CD4-positive, alpha-beta T cell (primary cell): ENCODE measurements at places on chromosomes 6 and 20. TPM values are rescaled to one million over a fixed set of nuclear protein-coding genes. Genes with fewer than 3 reads are reported as not detected.

ADGRF5 gene
- total RNA-seq: not detected

CST3 gene
- 21.8 TPM for total RNA-seq

BTNL2 gene
- not detected for total RNA-seq

SOBP gene
- 0.17 TPM for total RNA-seq

GGTLC1 gene
- total RNA-seq: not detected

SEMG1 gene
- not detected for total RNA-seq

PCK1 gene
- total RNA-seq: not detected

LTB gene
- 244 TPM for total RNA-seq

SLC26A8 gene
- total RNA-seq: not detected

PLAGL1 gene
- 1.0 TPM for total RNA-seq

DNA sequence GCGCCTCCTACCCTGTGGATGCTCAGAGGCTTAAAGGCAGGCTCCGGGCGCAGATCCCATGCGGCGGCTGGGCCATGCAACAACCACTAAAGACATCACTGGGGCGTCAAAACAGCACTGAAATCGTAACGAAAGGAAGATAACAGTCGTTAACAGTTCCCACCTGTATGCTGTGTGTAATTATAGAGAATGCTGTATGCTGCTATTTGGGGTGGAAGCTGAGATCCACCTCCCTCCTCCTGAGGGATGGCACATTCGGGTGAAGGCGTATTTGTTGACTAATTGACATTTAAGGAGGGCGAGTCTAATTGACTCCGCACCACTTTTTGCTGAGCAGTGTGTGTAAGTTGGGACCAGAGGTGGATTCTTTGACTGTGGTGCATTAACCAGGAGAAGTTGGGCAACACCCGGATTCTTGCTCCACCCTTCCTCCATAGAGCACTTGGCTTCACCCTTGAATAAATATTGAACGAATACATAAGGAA is 687 bp downstream of the SLC35A1 start:
- peaks cover 8% of the 10 kb centered on the region for H3K36me3 ChIP-seq
- peak; percentile 66 for DNase-seq
- H3K27me3 ChIP-seq: no peaks in the 10 kb centered on the region
- H3K4me1 ChIP-seq: peaks cover 13% of the 10 kb centered on the region
- peak overlapping the region; percentile 92 for H3K4me3 ChIP-seq

DNA sequence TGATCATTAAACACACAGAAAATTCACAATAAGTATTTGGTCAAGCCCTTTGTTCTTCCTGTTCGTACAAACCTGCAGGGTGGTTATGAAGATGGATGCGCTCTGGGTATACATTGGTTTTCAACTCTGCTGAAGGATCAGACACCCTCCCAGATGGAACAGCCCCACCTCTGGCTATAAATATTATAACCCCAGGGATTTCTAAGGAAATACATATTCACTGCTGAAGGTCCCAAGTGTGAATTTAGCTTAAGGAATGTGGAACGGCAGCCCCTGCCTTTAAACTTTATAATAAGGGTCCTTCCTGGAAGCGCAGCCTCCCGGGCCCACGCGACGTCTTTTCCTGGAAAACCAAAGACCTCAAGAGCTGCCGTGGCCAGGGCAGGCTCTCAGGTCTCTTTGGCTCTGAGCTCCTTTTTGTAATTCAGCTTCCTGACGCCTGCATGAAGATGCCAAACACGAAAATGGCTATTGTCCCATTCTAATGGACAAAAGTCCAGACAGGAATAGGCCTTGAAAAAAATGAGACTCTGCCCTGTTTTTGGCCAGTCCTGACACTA is 172.4 kb upstream of the SSTR4 start:
- no peak overlapping the region for H3K27ac ChIP-seq
- no peaks in the 10 kb centered on the region for H3K4me1 ChIP-seq
- H3K27me3 ChIP-seq: no peaks in the 10 kb centered on the region
- H3K36me3 ChIP-seq: no peaks in the 10 kb centered on the region
- H3K4me3 ChIP-seq: no peak overlapping the region

DNA sequence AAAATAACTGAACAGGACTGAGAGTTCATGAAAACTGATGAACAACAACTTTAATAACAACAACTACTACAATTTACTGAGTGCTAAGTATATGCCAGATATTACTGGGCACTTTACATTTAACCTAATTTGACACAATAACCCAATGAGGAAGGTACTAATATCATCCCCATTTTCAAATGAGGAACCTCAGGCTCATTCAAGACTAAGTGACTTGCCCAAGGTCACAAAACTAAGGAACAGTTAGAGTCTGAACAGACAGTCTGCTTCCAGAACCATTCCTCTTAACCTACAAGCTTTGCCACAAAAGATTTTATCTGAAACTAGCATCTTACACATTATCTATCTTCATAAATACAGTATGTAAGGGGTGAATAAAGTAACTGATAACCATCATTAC is 10.6 kb upstream of the NDRG3 start:
- H3K27me3 ChIP-seq: no peaks in the 10 kb centered on the region
- H3K36me3 ChIP-seq: peaks cover 34% of the 10 kb centered on the region
- H3K4me1 ChIP-seq: no peaks in the 10 kb centered on the region
- DNase-seq: no peak
- H3K4me3 ChIP-seq: no peak overlapping the region

GRCh38 chr6:7232351-7232750 is 80.6 kb downstream of the SSR1 start:
- H3K27me3 ChIP-seq: no peaks in the 10 kb centered on the region
- peaks cover 67% of the 10 kb centered on the region for H3K36me3 ChIP-seq
- H3K4me3 ChIP-seq: no peak overlapping the region

GRCh38 chr6:153086225-153086990 is 44.7 kb downstream of the RGS17 start:
- H3K36me3 ChIP-seq: no peaks in the 10 kb centered on the region
- DNase-seq: no peak
- H3K4me1 ChIP-seq: no peaks in the 10 kb centered on the region
- no peak overlapping the region for H3K27ac ChIP-seq
- H3K27me3 ChIP-seq: no peaks in the 10 kb centered on the region

DNA sequence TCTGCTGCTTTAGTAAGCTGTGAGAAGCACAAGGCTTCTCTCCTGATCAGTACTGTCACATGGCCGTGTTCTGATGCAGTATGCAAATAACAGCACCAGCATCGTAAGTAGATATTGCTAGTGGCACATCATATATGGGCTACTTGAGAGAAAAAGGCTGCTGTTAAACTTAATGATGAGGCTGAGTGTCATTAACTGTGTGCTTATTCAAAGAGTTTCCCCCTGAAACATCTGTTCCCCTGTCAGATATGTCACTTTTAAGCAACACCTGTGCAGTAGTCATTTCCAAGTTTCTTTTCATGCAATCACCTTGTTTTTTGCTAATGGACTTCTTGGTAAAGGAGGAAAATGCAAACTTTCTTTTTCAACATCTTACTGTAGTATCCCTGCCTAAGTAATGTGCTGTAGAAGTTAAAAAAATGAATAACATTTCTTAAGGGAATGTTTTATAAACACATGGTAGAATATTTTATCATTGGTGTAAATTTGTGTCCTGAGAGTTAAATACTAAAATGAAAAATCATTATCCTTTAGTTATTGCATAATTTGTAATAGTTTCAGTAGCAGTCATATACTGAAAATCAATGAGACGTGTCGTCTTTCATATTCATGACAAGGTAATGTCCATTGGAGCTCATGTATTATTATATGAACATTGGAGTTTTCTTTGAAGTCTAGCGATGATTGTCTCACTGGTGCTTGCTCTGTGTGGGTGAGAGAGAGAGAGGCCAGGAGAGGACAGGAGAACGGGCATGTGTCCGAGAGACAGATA is 366.3 kb downstream of the CDKAL1 start:
- H3K36me3 ChIP-seq: no peaks in the 10 kb centered on the region
- no peak overlapping the region for H3K27ac ChIP-seq
- H3K4me3 ChIP-seq: no peak overlapping the region
- no peak for DNase-seq
- no peaks in the 10 kb centered on the region for H3K4me1 ChIP-seq
- no peaks in the 10 kb centered on the region for H3K27me3 ChIP-seq

DNA sequence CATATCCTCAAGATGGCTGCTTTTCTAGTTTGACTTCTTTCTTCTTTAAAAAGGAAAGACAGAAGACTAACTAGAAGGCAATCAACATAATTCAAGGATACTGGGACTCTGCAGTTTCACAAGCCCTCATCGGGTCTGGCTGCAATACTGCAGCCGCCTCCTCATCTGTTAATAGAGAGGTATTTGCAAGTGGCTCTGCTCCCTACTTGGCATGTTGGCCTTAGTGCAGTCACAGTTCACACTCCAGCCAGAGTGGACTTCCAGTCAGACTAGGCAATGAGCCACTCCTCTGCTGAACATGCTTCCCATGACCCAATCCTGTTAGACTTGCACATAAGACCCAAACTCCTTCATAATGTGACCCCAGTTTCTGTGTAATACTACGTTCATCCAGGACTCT is 141.9 kb upstream of the ENPP5 start:
- no peak for DNase-seq
- no peak overlapping the region for H3K4me3 ChIP-seq

GRCh38 chr6:145119081-145119480 is 616.2 kb downstream of the EPM2A start:
- H3K4me3 ChIP-seq: no peak overlapping the region
- H3K27ac ChIP-seq: no peak overlapping the region
- no peaks in the 10 kb centered on the region for H3K27me3 ChIP-seq
- no peaks in the 10 kb centered on the region for H3K4me1 ChIP-seq
- DNase-seq: no peak

- peak overlapping the region; percentile 81 for H3K27ac ChIP-seq
- peak overlapping the region; percentile 97 for H3K4me3 ChIP-seq
- peaks cover 61% of the 10 kb centered on the region for H3K4me1 ChIP-seq
- peaks cover 62% of the 10 kb centered on the region for H3K36me3 ChIP-seq
- H3K27me3 ChIP-seq: no peaks in the 10 kb centered on the region
- DNase-seq: no peak
Observed at GRCh38 chr6:32973144-32974015, 5.0 kb downstream of the BRD2 start.

DNA sequence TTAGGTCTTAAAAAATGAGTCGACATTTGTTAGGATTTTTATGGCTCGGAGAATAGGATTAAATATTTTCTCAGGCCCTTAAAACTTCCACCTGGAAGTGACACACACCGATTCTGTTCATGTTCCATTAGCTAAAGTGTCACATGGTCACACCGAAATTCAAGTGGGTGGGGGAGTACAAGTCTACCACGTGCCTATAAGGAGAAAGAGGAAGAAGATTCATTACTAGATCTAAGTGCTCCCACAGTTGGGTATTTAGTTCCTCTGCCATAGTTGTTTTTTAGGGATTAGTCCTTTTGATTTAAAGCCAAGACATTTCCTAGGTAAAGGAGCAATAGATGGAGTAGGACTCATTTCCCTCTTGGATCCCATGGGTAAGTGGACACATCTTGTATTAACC is 4.9 kb upstream of the TOX2 start:
- peaks cover 11% of the 10 kb centered on the region for H3K27me3 ChIP-seq
- DNase-seq: no peak
- no peaks in the 10 kb centered on the region for H3K36me3 ChIP-seq
- no peak overlapping the region for H3K27ac ChIP-seq

- no peaks in the 10 kb centered on the region for H3K4me1 ChIP-seq
- no peak overlapping the region for H3K4me3 ChIP-seq
- H3K27ac ChIP-seq: no peak overlapping the region
- no peaks in the 10 kb centered on the region for H3K36me3 ChIP-seq
- no peaks in the 10 kb centered on the region for H3K27me3 ChIP-seq
- no peak for DNase-seq
Observed at GRCh38 chr6:128345278-128345677, 175.1 kb downstream of the PTPRK start.

- no peak for DNase-seq
- no peaks in the 10 kb centered on the region for H3K27me3 ChIP-seq
- H3K4me3 ChIP-seq: no peak overlapping the region
- no peak overlapping the region for H3K27ac ChIP-seq
Observed at GRCh38 chr6:21507811-21508210, 85.7 kb upstream of the SOX4 start.

DNA sequence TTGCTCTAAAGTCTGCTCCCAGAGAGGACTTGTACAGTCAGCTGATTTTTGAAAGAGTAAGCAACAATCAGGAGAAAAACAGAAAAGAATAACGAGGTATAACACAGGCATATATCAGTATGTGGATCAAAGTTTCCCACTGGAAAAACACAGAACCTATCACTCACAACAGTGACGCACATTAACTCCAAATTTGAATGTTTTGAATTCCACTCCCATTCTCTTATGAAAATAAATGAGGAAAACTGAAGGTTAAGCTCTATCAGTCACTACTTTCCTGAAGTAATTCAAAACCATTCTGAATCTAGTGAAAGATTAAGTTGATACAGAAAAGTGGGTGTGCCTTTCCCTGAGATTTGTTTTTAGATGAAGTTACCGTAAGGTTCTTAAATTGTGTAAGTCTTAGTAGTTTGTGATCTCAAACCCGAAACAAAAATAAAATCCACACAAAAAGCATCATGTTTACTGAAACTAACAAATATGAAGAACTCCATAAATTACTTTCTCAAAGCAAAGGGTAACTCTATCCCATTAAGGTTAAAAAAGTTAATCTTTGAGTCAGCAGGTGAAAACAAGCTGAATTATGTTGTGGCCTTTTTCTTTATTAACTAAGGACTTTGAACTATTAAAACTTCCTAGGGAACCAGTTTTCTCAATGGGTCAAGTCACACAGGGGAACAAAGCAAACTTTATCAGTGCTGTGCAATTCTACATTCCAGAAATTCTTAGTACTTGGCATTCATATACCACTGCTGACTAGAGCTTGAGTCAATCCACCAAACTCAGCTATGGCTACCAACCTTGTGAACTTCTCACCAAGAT is 115.7 kb downstream of the OGFRL1 start:
- H3K27me3 ChIP-seq: no peaks in the 10 kb centered on the region
- no peaks in the 10 kb centered on the region for H3K36me3 ChIP-seq
- H3K27ac ChIP-seq: no peak overlapping the region
- no peak for DNase-seq

GRCh38 chr6:112470950-112471349 is 123.8 kb downstream of the RFPL4B start:
- no peaks in the 10 kb centered on the region for H3K4me1 ChIP-seq
- H3K4me3 ChIP-seq: no peak overlapping the region
- DNase-seq: no peak
- no peak overlapping the region for H3K27ac ChIP-seq
- H3K36me3 ChIP-seq: no peaks in the 10 kb centered on the region

GRCh38 chr6:128465368-128466343 is 54.7 kb downstream of the PTPRK start:
- H3K4me1 ChIP-seq: no peaks in the 10 kb centered on the region
- no peak for DNase-seq
- H3K27me3 ChIP-seq: no peaks in the 10 kb centered on the region
- no peak overlapping the region for H3K4me3 ChIP-seq

- H3K4me1 ChIP-seq: peaks cover 2% of the 10 kb centered on the region
- H3K27ac ChIP-seq: no peak within 1 kb of the TSS
- no peaks in the 10 kb centered on the region for H3K36me3 ChIP-seq
- no peak within 1 kb of the TSS for H3K4me3 ChIP-seq
Observed at GRCh38 chr20:23605867-23606651, at the start of gene CST9. Gene CST9, minus strand, starts transcription at chr20:23605917. Its CDS starts 53 bp downstream, at chr20:23605864.

- peaks cover 72% of the 10 kb centered on the region for H3K36me3 ChIP-seq
- no peak for DNase-seq
- H3K4me1 ChIP-seq: peaks cover 54% of the 10 kb centered on the region
- H3K4me3 ChIP-seq: no peak overlapping the region
Observed at GRCh38 chr20:45052698-45053429, 48.1 kb downstream of the KCNS1 start.
